ENCODE measurements at places on chromosomes 1 and 21. TPM values are rescaled to one million over a fixed set of nuclear protein-coding genes. Genes with fewer than 3 reads are reported as not detected.

DNA sequence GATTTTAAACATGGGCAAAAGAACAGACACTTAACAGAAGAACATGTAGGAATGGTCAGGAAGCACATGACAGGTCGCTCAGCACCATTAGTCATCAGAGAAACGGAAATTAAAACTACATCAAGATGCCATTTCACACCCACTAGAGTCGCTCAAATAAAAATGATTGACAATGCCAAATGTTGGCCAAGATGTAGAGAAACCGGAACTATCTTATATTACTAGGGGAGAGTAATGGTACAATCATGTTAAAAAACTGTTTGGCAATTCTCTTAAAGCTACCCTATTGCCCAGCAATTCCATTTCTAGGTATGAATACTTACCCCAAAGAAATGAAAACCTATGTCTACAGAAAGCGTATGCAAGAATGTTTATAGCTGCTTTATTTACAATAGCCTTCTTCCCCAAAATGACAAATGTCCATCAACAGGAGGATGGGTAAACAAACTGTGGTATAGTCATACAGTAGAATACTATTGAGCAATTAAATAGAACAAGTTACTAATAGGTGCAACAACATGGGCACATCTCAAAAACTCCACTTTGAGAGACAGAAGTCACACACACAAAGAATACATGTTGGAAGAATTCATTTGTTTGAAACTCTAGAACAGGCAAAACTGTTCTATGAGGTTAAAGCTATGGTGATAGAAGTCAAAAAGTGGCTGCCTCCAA, 92.8 kb downstream of the ETS2 start:
- no peak overlapping the region for H3K4me3 ChIP-seq
- no peak overlapping the region for H3K27ac ChIP-seq
- no peaks in the 10 kb centered on the region for H3K27me3 ChIP-seq
- peaks cover 24% of the 10 kb centered on the region for H3K4me1 ChIP-seq
- no peak for DNase-seq

GRCh38 chr1:231761747-231762541, 135.4 kb downstream of the DISC1 start:
- no peaks in the 10 kb centered on the region for H3K27me3 ChIP-seq
- H3K4me3 ChIP-seq = no peak overlapping the region
- no peaks in the 10 kb centered on the region for H3K36me3 ChIP-seq
- no peak overlapping the region for H3K27ac ChIP-seq
- H3K4me1 ChIP-seq = peaks cover 3% of the 10 kb centered on the region

DNA sequence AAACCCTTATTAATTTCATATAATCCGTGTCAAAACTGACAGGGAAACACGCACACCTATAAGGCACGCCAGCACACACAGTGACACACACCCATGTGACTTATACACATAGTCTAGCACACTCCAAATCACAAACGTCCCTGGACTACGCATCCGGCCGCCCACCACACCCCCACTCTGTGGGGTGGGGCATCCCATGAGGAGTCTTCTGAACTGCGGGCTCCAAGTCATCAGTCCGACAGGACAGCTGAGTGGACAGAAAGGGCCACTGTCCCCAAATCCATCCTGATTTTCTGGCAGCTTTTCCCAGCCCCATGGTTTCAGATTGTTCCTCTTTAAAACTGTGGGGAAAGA, 829 bp downstream of the PEA15 start:
- DNase-seq = peak; percentile 78
- no peaks in the 10 kb centered on the region for H3K27me3 ChIP-seq
- H3K4me3 ChIP-seq = peak overlapping the region; percentile 99
- H3K4me1 ChIP-seq = peaks cover 74% of the 10 kb centered on the region
- peak overlapping the region; percentile 95 for H3K27ac ChIP-seq
- peaks cover 18% of the 10 kb centered on the region for H3K36me3 ChIP-seq

Gene TOMM20
- total RNA-seq = 60.0 TPM

DNA sequence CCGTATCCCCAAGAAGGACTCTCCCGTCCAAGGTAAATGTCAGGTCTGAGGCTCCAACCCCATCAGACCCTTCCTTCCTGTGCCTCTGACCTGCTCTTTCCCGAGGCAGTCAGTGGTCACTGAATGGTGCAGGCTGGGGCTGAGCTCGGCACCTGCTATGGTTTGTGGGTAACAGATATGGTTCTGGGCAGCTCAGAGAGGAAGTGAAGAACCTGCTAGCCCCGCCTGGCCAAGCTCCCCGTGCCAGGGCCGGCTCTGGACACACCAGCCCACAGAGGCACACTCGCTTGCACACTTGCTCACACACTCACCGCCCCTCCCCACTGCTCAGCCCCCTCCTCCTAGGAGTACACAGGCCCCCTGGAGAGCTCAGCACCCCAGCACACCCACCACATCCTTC, 16.4 kb downstream of the NCMAP start:
- no peak overlapping the region for H3K27ac ChIP-seq
- H3K36me3 ChIP-seq = no peaks in the 10 kb centered on the region
- no peaks in the 10 kb centered on the region for H3K27me3 ChIP-seq
- H3K4me1 ChIP-seq = peaks cover 7% of the 10 kb centered on the region
- no peak for DNase-seq

Gene CFAP107
- total RNA-seq = not detected

DNA sequence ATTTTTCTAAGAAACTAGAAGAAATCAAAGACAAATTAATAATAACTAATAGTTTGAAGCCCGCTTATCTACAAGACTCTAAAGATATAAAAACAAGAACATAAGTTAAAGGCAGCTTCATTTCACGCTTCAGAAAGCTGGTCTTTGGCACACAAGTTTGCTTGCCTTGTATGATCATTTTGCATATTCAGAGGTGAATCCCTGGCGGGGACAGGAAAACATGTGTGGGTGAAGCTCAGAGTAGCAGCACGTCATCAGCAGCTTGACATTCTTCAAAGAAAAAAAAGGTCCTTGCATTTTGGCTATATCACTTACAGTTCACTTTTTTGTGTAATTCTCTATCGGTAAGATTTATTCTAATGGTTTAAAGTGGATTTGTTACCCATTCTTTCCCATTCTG, 1911.8 kb downstream of the MRPL39 start:
- no peak for DNase-seq
- H3K4me1 ChIP-seq = no peaks in the 10 kb centered on the region
- no peaks in the 10 kb centered on the region for H3K27me3 ChIP-seq
- no peak overlapping the region for H3K27ac ChIP-seq
- no peak overlapping the region for H3K4me3 ChIP-seq
- no peaks in the 10 kb centered on the region for H3K36me3 ChIP-seq

DNA sequence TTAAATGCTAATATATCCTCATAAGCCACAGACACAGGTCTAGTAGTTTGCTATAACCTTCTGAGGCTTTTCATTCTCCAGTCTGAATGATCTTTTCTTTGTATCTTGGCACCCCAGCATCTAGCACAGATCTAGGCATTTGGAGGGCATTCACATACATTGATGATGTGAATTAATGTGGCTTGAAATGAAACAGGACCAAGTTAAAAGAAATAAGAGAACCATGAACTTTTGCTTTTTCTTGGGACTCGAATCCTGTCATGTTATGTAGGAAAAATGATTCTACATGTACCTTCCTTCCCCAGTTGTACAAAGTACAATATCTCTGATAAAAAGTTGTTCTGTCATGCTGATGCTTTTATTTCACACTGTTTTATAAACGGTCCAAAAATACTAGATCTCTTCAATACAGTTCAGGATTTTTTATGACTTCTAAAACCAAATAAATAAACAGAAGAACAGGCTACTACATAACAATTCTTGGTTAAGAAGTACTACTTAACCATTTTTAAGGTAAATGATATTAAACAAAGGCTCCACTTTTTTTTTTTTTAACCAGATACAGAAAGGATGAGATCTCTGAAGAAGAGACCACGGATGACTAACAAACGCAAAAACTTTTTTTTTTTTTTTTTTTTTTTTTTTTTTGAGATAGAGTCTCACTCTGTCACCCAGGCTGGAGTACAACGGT, 3.0 kb downstream of the SORT1 start:
- H3K4me1 ChIP-seq = peaks cover 59% of the 10 kb centered on the region
- H3K27ac ChIP-seq = no peak overlapping the region
- DNase-seq = no peak

- DNase-seq = no peak
- H3K4me3 ChIP-seq = no peak overlapping the region
- H3K27ac ChIP-seq = no peak overlapping the region
- H3K27me3 ChIP-seq = no peaks in the 10 kb centered on the region
- H3K4me1 ChIP-seq = no peaks in the 10 kb centered on the region
These were observed 115.0 kb downstream of the TGFB2 start for GRCh38 chr1:218459878-218460711.

DNA sequence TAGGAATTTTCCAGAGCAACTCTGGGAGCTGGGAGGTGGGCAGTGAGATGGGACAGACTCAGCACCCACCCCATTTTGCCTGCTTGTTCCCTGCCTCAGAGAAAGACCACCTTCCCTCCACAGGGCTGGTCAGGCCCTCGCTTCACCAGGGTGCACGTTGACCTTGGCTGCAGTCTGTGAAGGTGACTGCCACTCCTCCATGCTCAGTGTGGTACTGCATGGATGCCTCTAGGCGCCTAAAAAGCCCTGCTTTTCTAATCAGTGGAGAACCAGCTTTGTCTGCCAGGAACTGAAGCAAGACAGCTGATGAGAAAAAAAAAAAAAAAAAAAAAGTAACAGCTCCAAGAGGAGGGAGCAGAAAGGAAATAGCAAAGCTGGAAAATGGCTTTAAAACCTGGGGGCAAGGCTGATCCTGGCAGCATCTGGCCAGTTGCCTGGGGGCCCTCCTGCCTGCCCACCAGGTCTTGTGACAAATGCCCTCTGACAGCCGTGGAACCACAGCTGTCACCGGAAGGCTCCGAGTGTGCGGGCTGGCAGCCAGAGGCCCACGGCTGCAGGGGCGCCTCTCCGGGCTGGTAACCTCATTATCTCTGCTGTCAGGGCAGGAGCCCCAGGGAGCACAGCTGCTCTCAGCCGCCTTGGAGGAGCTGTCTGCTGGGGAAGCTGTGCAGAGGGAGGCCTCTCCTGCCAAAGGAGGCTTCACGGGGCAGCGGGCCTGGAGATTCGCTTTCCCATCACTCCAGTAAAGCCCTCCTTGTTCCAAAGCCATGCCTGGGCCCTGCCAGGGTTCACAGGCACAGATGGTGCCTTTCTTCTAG, 13.7 kb downstream of the KIAA1614 start:
- H3K27me3 ChIP-seq = no peaks in the 10 kb centered on the region
- H3K27ac ChIP-seq = no peak overlapping the region
- DNase-seq = no peak
- no peak overlapping the region for H3K4me3 ChIP-seq
- no peaks in the 10 kb centered on the region for H3K36me3 ChIP-seq

DNA sequence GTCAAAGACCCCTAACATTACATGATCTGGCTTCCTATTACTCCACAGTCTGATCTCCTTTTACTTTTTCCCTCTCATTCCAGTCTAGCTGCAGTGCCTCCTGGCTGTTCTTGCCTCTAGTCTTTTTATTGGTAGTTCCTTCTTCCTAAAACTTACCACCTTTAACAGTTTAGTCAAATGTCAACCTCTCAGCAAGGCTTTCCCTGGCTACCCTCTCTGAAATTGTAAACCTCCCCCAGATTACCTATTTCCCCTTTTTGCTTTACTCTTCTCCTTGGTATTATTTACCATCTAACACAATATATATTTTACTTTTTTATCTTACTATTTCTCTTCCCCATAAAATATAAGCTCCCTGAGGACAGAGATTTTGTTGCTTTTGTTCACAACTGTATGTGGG, 129.6 kb downstream of the CLEC20A start:
- H3K27me3 ChIP-seq = no peaks in the 10 kb centered on the region
- DNase-seq = no peak
- peaks cover 4% of the 10 kb centered on the region for H3K4me1 ChIP-seq
- no peak overlapping the region for H3K27ac ChIP-seq
- no peaks in the 10 kb centered on the region for H3K36me3 ChIP-seq

Gene LCE1E
- not detected for total RNA-seq

GRCh38 chr1:13450204-13450603, 40.0 kb downstream of the PRAMEF20 start:
- H3K4me1 ChIP-seq = no peaks in the 10 kb centered on the region
- no peaks in the 10 kb centered on the region for H3K36me3 ChIP-seq
- no peak for DNase-seq
- no peak overlapping the region for H3K27ac ChIP-seq
- no peaks in the 10 kb centered on the region for H3K27me3 ChIP-seq
- no peak overlapping the region for H3K4me3 ChIP-seq

Gene OXCT2
- not detected for total RNA-seq

DNA sequence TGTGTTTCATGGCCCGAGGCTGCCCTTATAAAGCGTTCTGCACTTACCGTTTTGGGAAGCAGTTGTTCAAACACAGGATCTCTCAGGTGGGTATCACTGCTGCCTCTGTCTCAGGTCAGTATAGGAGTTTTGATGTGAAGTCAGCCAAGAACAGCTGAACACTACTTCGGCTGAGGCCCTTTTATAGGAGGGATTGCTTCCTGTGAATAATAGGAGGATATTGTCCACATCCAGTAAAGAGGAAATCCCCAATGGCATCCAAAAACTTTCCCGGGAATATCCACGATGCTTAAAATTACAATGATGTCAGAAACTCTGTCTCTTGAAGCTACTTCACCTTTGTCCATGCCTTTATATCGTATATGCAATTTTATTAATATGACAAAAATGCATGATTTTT, at the start of gene SELE:
TSS of gene SELE (minus strand) at position 156 of the 400 bp plus-strand sequence. CDS start 467 bp downstream, outside the sequence.
- H3K36me3 ChIP-seq = no peaks in the 10 kb centered on the region
- H3K27ac ChIP-seq = no peak within 1 kb of the TSS
- H3K4me1 ChIP-seq = no peaks in the 10 kb centered on the region
- DNase-seq = no peak

Gene HNRNPCL4
- not detected for total RNA-seq

DNA sequence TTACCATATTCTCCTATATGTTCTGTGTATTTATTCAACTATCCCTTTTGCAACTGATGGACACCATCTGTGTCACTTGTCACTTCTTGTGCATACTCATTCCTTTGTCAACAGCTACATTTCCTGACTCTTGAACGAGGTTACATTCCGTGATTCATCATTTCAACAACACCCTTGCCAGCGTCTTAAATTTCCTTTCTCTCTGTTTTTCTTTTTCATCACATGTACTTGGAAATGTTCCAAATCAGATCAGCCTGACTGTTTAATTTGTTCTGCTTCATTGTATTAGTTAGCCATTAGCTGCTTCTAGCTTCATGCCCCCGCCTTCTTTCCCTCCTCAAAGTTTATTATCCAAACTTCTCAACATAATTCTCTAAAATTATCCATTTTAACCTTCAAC, 173.0 kb downstream of the ADGRL4 start:
- H3K4me1 ChIP-seq = no peaks in the 10 kb centered on the region
- H3K36me3 ChIP-seq = no peaks in the 10 kb centered on the region
- no peak overlapping the region for H3K27ac ChIP-seq
- no peaks in the 10 kb centered on the region for H3K27me3 ChIP-seq

Data from Karpas-422 (cell line).